Progenitor cell of endocrine pancreas (in vitro differentiated cells): ENCODE measurements at places on chromosomes 7 and 10.

GRCh38 chr7:141550386-141551093 lies 670 bp upstream of the AGK start:
- DNase-seq: no peak

DNA sequence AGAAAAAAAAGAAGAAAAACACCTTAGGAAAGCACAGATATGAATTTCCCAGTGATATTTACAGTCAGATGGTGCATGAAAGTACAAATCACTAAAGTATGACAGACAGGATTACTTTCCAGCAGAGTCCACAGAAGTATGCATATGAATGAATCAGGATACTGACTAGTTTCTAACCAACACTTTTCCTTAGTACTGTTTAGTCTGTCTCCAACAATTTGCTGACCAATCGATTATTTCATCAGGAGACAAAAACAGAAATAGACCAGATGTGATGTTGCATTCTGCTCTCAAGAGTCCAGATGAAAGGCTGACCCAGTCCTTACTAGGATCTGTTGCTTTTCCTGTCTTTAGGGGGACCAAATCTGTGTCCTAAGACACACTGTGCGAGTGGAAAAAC lies 14.6 kb downstream of the SLC35B4 start:
- DNase-seq: no peak

- no peak for DNase-seq
Observed at GRCh38 chr10:4041635-4042034, 256.6 kb upstream of the KLF6 start.

DNA sequence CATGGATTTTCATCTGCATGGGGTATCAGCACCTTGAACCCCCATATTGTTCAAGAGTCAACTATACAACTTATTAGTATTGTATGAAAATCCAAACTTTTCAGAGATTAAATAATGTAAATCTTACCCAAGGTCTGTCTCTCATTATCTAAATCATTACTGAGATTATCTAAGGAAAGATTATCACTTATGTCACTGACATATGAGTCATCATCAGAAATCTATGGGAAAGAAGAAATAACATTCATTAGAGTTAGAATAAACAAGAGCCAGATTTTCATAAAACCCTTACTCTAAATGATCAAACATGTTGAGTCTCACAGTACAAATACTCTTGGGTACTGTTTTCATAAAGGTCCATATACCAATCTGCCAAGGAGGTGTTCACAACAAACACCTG lies 83.3 kb upstream of the GSDME start:
- no peak for DNase-seq

DNA sequence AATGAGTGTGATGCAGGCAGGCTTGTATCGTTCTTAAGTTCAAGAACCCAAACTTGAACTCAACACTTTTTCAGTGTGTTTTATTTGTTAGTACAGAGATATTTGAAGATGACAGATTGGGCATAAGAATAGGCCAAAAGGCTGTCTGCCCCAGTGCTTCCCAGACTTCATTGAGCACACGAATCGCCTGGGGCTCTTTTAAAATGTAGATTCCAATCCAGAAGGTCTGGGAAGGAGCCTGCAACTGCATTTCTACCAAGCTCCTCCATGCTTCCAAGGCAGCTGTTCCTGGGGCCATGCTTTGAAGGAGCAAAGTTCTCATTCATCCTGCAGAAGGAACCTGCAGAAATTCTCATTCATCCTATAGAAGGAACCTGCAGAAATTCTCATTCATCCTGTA lies 114.5 kb upstream of the INSYN2A start:
- no peak for DNase-seq

GRCh38 chr7:46742601-46743000 lies 821.5 kb upstream of the IGFBP3 start:
- no peak for DNase-seq

GRCh38 chr10:127194599-127194998 lies 1.8 kb downstream of the INSYN2A start:
- no peak for DNase-seq

DNA sequence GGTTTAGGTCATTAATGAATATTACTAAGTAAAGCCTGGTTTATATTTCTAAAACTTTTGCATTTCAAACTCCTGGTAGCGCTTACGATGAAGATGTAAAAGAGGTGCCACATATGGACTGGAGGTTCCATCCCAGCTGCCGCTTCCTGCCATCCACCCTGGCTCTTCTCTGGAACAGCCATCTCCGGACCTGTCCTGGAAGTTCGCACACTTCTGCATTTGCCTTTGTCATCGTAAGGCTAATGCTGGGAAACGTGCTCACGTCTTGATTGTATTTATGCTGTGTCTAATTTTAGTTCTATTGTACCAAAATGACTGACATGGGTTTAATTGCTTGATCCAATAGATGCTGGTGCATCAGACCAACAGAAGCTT lies 103.1 kb downstream of the HIPK2 start:
- no peak for DNase-seq

- no peak for DNase-seq
Observed at GRCh38 chr7:93883078-93883916, 7.3 kb downstream of the TFPI2 start.

- no peak for DNase-seq
Observed at GRCh38 chr7:111516612-111517011, 45.7 kb downstream of the IMMP2L start.

DNA sequence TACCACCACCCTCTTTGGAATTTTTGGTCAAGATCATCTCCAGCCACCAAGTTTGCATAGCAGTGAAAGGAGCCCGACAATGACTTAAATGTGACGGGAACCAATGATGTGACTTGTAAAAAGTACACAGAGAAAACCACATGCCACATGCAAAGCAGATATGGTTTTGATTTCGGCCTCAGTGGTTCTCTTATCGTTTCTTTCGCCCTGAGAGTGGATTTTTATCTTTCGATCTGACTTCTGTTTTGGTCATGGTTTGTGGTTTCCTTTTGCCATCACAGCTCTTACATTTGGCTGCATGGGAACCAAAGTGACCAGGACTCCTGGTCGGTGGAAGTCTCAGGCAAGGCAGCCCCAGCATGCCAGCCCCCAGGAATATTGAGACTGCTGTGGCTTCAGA lies 31.5 kb downstream of the TCF7L2 start:
- no peak for DNase-seq

DNA sequence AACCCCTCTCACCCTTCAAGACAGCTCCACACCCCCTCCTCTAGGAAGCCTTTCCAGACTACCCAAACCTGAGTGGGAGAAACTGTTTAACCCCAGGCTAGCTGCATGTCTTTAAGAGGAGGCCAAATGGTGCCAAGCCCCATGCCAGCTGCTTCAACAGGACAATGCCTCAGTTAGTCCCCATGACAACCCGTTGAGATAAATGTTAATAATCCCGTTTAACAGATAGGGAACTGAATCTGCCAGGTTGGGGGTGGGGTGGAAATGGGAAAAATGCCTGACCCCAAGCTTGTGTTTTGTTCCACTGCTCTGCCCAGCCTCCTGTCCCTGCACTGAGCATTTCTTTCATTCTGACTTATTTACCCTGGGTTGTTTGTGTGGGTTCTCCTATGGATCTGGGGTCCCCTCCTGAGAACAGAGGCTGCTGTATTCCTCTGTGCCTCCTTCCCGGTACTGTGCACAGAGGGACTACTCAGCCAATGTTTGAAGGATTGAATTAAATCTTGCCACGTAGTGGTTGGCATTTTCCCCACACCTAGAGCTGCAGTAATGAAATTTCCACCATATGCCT lies 452.6 kb upstream of the ZMIZ1 start:
- DNase-seq: no peak

DNA sequence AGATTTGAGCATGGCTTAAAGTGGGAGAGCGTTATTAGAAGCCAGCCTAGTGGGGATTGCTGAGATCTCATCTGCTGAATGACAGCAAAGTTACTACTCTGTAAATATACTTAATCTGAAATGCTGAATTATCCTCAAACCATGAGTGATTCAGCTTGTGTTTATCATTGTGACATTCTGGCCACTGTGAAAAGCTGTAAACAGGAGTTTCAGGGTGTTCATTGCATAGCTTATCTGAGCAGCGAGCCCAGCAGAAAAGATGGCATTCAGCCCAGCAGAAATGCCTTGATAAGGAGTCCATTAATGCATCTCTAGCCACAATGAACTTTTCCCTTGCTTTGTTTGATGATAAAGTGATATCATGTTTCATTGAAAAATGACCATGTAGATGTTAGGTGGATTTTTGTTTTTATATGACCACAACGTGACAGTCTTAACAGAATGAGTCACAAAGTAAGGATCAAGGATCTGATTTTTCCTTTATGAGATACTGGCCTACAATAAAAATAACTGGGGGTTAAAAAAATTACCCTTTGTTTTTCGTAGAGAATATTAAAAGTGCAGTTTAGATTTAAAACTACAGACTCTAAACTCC lies 7.8 kb downstream of the TES start:
- DNase-seq: no peak

DNA sequence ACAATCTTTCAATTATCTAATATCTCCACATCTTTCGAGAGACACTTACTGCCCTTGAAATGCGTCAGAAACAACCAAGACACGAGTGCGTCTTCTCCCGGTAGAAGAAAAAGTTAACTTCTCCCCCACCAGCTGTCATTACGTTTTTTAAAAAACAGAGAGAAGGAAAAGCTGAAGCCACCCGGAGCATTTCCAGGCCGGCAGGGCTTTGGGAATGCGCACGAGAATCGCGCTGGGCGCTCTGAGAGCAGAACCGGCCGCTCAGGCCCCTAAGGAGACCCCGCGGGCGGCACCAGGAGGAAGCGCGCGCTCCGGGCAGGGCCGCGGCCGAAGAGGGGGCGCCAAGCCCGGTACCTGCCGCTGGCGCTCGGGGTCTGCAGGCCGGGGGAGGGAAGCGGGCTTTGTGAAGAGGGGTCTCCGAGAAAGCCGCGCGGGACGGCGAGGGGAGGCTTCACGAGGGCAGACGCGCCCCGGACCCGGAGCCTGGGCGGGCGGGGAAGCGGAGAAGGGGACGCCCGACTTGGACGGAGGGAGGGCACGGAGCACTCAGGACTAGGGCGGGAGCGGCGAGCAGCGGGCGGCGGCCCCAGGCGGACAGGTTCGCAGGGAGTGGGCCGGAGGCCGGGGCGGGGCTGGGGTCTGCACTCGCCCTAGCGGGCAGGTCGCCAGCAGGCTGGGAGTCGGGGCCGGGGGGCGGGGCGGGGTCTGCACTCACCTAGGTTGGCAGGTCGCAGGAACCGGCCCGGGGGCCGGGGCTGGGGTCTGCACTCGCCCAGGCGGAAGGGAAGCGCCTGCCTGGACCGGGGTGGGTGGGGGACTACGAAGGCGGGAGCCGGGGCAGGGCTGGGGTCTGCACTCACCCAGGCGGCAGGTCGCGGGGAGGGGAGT lies 932 bp downstream of the ESYT2 start:
- DNase-seq: peak; percentile 61

GRCh38 chr7:69651101-69651590 lies 52.9 kb downstream of the AUTS2 start:
- DNase-seq: no peak

DNA sequence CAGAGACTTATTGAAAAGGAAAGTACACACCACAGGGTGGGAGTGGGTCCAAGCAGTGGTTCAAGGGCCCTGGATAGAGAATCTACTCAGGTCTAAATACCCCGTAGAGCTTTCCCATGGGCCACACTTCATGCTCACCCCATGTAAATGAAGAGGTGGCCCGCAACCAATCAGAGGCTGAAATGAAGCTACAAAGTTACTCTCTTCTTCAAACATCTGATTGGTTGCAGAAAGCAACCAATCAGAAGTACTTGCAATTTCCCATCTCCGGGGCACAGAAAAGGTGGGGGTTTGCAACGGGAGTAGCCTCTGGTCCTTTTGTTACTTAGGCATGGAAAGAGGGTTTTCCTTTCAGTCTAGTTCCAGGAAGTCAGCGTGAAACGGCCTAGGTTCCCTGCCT lies 15.2 kb upstream of the GALNTL5 start:
- DNase-seq: no peak

- DNase-seq: no peak
Observed at GRCh38 chr7:50367570-50367969, 63.1 kb downstream of the IKZF1 start.

- DNase-seq: no peak
Observed at GRCh38 chr7:99631295-99632109, 14.8 kb downstream of the ZSCAN25 start.

GRCh38 chr10:92832121-92832520 lies 16.2 kb upstream of the EXOC6 start:
- no peak for DNase-seq

GRCh38 chr10:21399392-21400035 lies 126.0 kb downstream of the SKIDA1 start:
- no peak for DNase-seq

- no peak for DNase-seq
Observed at GRCh38 chr10:127635882-127636281, 86.8 kb downstream of the NPS start.

- no peak for DNase-seq
Observed at GRCh38 chr10:20887706-20888555, 9.2 kb downstream of the NEBL start.

- DNase-seq: no peak
Observed at GRCh38 chr7:101436857-101437576, 74.3 kb downstream of the COL26A1 start.

GRCh38 chr7:152335900-152336571 lies 99.8 kb downstream of the KMT2C start:
- no peak for DNase-seq

DNA sequence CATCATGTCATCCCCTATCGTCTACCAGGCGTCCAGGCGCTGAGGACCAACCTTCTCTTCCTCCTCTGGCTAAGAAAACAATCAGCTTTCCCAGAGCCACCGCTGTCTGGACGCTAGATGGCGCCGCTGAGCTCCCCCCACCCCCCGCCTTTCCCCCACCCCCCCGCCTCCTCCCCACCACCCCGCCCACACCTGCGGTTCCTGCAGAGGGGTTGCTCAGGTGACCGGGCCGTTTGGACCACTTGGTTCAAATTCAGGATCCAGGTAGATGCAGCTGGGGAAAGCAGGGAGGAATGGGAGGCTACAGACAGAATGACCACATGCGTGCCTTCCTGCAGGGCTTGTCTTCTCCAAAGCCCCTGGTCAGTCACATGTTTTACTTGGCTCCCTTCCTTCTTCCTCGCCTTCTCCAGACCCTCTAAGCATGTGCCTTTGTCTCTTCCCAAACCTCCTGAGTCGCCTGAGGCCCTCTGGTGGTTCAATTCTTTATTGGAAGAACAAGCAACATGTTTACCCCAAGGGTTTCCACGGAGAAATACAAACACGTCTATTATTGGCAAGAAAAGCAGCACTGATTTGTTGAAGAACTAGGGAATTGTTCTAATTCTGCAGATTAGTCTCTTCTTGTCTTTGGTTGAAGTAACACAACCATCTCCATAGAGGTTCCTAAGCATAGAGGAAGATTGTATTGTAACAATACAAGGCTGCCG lies 24.7 kb downstream of the AOC1 start:
- DNase-seq: peak; percentile 42

DNA sequence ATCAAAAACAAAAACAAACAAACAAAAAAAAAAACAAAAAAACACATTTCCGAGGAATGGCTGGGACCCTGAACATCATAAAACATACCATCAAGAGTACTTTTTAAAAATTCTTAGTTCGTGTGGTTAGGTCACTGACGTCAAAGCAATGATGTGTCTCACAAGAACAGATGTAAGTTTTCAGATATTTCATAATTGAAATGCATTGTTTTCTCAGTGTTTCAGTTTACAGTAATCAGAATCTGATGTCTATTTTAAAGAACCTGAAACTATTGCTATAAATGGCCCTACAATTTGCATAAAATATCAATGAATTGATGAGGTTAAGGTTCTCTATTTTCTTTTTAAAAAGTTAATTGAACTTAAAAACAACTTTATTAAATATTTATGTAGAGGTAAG lies 103.7 kb upstream of the HGF start:
- no peak for DNase-seq
